ENCODE measurements at places on chromosomes 2 and 18.

DNA sequence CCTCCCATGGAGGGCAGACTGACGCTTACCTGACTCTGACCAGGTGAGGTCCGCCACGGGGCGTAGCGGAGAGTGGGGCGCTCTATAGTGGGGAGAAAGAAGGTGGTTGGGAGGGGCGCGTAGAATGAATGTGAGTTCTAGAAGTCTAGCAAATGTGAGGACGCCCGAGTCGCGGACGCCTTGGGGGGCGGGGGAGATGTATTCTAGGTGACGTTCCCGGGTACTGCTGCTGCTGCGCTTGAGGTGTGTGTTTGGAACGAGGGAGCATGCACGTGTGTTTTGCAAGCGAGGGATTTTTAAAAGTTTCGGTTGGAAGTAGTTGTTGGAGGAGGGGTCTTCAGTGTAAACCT is 758 bp downstream of the RIF1 start:
- no peak for DNase-seq

DNA sequence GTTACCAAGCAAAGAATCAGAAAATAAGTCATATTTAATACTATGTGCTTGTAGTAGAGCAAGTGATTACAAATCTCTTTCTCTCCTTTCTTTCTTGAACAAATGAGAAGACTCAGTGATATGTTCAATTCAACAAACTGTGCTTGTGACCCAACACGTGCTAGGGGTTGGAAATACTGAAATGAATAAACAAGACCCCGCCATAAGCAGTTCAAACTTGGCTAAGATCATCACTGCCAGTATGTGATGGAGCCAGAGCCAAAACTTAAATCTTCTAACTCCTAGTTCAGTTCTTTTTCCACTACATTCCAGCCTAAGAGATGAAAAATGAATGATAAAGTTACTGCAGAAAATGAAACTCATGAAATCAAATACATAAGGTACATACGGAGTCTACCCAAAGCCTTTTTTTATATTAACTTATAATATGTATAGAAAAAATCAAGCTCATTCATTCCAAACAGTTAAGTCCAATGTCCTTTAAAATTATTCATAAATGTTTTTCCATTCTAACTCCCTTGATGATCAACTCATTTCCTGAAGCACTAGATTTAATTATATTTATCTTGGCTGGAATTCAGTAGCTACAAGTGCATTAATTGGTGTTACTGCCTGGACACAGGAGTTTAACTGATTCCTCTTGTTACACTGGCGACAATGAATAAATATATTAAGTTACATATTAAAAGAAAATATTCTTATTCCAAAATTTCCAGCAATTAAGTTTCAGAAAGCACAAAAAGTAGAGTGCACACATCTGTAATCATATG is 36.0 kb downstream of the GALNT3 start:
- DNase-seq = no peak

DNA sequence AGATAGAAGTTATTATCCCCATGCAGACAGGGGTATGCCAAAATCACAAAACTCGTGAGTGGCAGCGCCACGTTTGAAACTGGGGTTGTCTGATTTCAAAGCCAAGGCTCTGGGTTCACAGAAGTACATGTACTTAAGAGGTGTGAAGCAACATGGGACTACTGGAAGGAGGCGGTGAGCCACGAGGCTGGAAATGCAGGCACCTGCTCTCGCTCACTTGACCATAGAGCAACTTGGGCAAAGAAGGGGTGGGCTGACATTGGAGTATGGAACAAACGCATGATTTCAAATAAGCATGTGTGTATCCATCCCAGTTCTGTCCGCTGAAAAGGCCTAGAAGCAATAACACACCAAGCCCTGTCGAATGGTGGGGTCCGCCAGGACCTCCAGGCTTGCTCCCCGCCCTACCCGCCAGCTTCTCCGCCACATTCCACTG is 593 bp upstream of the ACTR2 start:
- no peak for DNase-seq

DNA sequence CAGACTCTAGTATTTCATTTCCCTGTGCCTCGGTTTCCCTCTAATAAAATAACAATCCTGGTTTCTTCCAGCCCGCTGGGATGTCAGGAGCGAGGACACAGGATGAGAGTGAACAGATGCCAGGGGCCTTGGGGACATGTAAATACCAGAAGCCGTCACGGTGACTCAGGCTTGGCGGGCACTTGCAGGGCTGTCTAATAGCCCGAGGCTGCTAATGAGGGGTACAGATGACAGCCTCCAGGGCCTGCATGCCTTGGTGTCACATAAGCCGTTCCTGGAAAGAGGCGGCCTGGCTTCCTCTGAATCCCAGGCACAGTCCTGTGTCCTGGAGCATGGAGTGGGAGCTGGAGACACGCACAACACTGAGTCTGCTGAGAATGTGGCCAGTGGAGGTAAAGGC is 28.2 kb downstream of the HS1BP3 start:
- DNase-seq = no peak

DNA sequence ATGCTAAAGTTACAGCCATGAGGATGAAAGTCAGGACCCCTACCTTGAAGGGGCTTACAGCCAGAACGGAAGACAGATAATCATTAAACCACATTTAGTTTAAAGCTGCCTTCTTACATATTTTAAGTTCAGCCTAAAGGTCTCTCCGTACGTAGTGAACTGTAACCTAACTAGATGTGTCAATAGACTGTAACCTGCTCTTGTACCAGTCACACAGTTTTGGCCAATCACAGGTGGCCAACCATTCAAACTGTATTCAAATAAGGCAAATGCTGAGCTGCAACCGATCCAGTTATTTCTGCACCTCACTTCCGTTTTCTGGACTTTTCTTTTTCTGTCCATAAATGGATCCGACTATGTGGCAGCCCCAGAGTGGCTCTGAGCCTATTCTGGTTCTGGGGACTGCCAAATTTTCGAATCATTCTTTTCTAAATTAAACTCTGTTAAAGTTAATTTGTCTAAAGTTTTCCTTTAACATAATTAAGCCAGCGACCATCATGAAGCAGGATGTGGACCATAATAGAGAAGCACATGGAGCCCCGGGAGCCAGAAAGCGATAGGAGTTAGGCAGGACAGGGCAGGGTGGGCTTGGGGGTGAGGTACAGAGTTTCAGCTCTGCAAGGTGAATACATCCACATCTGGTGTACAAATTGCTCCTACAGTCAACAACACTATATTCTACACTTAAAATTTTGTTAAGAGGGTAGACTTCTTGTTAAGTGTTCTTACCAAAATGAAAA is 48.4 kb upstream of the YPEL5 start:
- DNase-seq = no peak

DNA sequence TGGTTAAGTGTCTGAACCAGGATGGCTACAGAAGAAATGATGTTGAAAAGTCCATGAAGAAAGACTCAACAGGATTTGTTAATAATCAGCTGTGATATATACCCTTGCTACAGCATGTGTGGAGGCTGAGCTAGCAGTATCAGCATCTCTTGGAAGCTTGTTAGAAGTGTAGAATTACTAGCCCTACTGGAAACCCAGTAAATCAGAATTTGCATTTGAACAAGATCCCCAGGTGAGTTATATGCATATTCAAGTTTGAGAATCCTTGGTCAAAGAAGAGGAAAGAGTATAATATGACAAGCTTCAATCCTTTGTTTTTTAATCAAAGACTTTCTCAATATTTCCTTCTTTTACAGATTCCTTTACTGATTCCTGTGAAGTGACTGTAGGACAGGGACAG is 109.0 kb upstream of the KCNJ3 start:
- no peak for DNase-seq

DNA sequence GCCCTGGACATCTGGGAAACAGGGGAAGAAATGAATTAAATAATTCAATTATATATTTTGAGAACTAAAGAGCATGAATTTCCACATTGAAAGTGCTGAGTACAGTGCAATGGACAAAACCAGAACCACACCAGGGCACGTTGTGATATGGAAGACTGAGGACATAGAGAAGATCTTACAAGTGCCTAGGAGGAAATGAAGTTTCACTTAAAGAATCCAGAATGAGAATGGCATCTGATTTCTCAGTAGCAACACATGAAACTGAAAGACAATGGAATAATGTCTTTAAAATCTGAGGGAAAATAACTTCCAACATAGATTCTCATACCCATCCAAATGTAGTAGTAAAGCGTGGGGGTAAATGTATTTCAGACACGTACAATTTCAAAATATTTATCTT is 20.3 kb upstream of the AAK1 start:
- DNase-seq = no peak

GRCh38 chr2:45274250-45274926 is 265.1 kb upstream of the SIX2 start:
- no peak for DNase-seq

DNA sequence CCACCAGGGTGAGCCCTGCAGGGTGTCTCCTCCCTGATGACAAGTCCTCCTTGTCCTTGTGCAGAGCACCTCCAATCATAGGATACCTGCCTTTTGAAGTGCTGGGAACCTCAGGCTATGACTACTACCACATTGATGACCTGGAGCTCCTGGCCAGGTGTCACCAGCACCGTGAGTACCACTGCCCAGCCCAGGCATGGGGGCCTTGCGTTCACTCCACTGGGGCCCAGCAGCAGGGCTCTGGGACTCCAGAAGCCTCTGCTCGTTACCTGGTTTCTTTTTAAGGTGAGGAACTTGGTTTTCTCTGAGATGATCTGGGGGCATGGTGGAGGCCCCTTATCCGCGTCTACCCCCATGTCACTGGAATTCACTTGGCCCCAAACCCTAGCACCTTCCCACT is 36.5 kb upstream of the RPL31 start:
- DNase-seq = no peak

GRCh38 chr18:9731380-9731779 is 23.3 kb downstream of the RAB31 start:
- no peak for DNase-seq

GRCh38 chr2:199458009-199458805 is 468 bp upstream of the SATB2 start:
- no peak for DNase-seq

DNA sequence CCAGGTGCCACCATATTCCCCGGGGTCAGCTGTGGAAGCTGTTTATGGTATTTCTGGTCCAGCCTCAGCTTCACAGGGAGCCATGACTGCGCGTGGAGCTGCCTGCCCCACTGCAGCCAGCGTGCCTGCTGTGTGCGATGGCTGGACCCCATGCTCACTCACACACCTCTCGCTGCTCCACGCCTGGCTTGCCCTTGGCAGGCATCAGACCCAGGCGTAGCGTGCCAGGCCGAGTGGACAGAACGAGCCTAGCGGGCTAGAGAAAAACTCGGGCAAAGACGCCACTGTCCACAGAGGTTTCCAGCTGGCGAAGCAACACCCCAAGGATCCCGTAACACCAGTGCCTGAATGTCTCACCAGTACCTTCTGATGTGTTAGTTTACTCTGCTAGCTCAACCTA is 42.9 kb upstream of the PEX13 start:
- no peak for DNase-seq

Measured in naive B cell (primary cell).